Fibroblast of mammary gland (primary cell): ENCODE measurements at places on chromosomes 4 and X.

DNA sequence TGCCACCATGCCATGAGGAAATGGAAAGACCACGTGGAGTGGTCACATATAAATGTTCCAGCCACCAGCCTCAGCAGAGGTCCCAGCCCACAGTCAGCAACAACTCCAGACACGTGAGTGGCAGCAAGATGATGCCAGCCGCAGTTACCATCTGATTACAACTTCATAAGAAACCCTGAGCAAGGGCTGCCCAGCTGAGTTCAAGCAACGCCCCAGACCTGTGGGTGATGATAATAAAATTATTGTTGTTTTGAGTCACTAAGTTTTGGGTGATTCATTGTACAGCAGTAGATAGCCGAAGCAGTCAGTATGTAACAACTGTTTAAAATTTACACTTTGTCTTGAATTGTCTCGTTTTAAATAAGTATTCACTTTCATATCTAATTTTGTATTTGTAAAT, 5.8 kb upstream of the CCNG2 start:
- peak; percentile 16 for DNase-seq

DNA sequence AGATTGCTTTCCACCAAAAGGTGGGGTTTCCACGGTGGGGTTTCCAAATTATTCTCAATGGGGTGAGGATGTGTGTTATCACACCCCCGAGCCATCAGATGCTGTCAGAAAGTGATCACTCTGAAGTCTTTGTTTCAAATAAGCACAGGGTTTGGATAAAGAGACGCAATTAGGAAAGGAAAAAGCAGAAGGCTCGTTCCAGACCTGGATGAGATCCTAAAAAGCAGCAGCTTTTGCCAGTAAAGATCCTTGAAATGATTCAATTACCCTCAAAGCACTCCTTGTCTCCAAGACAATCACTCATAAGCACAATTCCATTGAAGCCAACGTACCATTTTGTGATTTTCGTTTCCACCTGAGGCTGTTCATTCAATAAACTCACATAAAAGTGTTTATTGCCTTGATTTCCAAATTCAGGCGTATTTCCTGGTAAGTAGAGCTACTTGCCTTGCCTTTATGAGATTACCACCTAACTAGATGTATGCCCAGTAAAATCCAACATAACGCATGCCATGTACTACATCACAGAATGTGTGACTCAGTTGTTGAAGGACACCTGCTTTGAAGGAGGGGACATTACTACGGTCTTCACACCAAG, 5.2 kb downstream of the F11 start:
- DNase-seq, result no peak

DNA sequence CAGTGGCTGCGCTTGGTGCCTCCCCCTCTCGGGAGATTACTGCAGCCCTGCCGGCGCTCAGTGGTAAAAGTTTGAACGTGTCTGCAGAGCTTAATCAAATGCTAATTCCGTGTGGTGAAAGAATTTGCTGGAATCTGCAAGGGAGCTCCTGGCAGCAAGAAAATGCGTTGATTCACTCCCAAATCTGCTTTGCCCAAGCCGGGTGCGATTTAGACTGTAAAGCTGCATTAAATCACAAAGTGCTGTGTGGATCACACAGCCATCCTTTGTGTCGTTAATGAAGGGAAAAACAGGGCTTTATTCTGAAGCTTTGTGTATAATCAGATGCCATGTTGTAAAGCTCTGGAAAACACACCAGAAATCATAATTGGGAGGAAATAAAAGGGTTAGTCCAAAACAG, 444.1 kb downstream of the BCOR start:
- no peak for DNase-seq

DNA sequence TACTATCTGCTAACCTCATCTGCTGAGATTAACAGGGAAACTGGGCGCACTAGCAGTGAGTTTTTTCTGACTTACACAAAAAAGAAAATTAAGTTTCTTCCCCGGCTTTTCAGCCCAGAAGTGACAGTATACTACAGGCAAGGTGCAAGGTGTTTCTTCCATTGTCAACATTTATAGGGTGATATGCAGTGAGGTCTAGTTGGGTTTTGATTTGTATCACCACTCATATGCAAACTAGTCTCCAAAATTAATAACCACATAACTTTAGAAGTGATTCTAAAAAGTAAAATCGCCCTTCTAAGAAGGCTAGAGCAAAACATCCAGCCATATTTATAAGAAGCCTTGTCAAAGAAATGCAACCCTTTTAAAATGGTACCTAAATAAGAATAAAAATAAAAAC, 640.1 kb downstream of the ARAP2 start:
- DNase-seq, result no peak

- no peak for DNase-seq
Measured at GRCh38 chr4:56748271-56748670, 67.2 kb upstream of the HOPX start.

DNA sequence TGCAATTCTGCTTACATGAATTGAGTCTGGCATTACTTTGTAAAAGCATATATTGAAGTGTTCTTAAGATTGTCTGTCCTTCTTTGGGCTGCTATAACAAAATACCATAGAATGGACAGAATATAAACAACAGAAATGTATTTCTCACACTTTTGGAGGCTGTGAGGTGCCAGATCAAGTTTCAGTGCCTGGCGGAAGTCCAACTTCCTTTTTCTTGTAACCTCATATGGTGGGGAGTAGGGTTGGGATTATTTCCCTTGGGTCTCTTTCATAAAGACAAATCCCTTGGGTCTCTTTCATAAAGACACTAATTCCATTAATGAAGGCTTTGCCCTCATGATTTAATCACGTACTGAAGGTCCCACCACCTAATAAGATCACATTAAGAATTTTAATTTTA, 199.3 kb upstream of the GRID2 start:
- DNase-seq, result no peak

- no peak for DNase-seq
Measured at GRCh38 chrX:40727093-40727492, 8.2 kb downstream of the MED14 start.

- no peak for DNase-seq
Measured at GRCh38 chr4:136680271-136680670, 852.0 kb downstream of the PCDH18 start.

DNA sequence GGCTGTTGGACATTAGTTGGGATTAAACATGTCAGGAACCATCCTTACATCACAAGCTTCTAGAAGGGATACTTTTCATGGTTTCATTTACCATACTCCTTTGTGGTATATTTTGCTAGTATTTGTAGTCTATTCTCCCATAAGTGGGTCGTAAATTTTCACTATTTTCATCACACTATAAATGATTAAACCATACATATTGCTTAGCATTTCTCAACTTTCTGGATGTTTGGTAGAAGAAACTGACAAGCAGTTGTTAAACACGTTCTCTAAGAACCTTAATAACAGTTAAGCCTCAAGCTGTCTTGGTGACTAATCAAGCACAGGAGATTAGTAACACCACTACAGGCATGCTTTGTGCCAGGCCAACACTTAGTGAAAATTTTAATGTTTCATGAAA, 375.5 kb downstream of the NAF1 start:
- DNase-seq, result no peak

- no peak for DNase-seq
Measured at GRCh38 chrX:34288782-34289181, 156.7 kb upstream of the FAM47A start.

- DNase-seq, result no peak
Measured at GRCh38 chr4:159291176-159291575, 188.3 kb downstream of the RAPGEF2 start.

DNA sequence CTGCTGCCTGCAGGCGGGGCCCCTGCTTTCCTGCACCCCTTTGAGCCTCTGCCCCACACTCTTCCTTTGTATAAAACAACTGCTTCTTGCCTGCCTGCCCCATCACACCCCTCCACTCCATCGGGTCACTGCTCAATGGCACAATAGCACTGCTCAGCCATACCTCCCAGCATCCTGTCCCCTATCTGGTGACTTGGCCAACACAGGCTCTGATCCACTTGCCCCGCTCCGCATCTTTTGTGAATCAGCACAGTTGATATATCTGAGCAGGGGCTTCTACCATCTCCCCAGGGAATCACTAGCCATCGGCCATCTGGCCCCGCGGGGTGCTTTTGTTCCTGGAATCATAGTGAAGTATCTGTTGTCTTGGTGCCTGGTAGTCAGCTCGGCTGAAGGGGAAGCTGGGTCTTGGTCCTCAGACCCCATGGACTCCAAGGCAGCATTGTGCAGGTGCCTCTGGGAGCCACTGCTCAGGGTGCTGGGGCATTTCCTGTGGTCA, 45.3 kb downstream of the MAP7D3 start:
- no peak for DNase-seq

DNA sequence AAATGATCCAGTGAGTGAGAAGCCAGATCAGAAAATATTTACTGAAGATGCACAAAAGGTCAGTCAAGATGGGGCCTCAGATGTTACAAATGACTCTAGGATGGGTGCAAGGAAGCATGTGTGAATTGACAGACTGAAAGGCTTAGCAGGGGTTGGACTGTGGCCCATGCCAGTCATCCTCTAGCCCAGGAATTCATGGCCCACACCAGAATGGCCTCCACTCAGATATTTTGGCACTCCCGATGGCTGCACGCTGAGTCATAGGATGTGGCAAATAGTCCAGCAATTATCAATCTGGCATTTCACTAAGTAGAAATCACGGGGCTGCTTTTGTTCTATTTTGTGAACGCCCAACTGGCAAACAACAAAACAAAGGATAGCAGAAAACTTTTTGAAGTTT, 406.5 kb downstream of the IQCM start:
- DNase-seq, result peak; percentile 91

DNA sequence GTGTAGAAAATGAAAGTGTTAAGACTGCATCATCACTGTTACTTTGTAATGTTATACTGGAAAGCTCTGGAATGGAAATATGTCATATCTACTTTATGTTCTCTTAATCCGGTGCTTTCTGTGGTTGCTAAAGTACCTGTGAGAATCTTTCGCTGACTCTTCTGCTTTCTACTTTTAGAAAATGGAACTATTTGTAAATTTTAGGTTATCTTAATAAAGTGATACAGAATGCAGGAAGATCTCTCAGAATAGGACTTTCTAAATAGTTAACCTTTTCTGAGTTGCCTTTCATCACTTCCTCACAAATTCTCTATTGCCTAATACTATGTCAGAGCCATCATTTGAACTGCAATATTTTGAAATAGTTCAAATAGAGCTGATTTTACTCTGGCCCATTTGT, 69.3 kb downstream of the BMP2K start:
- DNase-seq, result peak; percentile 12

- no peak for DNase-seq
Measured at GRCh38 chr4:108581083-108581482, 39.3 kb upstream of the RPL34 start.

DNA sequence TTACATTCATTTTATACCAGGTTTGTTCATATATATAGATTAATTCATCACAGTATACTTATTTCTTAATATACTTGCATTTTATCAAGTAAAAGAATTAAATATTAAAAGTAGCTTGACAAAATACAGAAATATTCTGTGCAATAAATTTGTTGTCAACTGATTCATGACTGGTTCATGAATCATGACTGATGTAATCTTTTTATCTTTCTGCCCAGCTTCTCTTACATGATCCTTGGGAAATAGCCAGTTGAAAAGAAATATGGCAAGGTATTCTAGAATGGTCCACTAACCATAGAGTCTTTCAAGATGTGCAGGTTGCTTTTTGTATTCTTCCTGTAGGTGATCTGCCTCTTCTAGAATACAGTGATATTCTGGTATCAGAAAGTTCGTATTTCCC, 4.2 kb upstream of the CCNA2 start:
- DNase-seq, result peak; percentile 67

GRCh38 chr4:55138367-55138766, 13.0 kb upstream of the KDR start:
- no peak for DNase-seq

- no peak for DNase-seq
Measured at GRCh38 chrX:35829501-35829900, 31.4 kb downstream of the MAGEB16 start.

DNA sequence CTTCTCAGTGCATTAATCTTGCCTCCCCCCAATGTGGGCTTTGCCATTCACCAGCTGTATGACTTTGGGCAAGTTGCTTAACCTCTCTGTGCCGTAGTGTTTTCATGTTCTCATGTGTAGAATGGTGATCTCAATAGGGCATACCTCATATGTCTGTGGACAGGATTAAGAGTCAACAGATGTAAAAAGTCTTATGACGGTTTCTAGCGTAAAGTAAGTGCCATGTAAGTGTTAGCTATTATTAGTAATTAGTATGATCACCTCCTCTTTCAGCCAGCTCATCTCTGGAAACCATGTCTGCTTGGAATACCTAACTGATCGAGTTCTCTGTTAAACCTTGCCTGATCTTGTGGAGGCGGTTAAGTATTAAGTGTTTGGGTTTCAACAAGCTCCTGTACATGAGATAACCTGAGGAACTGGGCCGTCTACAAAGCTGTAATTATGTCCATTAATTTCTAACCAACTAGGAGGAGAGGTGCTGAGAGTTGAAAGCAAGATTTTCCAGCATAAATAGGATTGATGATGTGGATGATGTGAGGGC, 66.3 kb downstream of the TSC22D3 start:
- no peak for DNase-seq

DNA sequence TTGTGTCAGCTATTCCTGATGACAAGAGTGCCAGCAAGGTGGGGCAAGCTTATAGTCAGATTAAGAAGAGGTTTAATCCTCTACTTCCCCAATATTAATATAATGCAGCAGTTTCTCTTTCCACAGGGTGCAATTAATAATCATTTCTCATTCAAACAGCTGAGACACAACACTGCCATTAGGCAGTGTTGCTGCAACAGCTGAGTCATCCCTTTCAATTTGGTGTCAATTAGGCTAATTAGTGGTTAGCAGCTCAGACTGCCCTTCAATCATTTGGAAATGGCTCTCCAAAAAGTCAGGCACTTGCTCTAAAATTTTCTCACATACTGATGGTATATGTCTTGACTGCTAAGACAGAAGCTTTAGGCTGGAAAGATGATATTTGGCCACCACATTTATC, 265.7 kb upstream of the FAM241A start:
- DNase-seq, result no peak

GRCh38 chrX:111410590-111411078, 1.4 kb downstream of the DCX start:
- no peak for DNase-seq

DNA sequence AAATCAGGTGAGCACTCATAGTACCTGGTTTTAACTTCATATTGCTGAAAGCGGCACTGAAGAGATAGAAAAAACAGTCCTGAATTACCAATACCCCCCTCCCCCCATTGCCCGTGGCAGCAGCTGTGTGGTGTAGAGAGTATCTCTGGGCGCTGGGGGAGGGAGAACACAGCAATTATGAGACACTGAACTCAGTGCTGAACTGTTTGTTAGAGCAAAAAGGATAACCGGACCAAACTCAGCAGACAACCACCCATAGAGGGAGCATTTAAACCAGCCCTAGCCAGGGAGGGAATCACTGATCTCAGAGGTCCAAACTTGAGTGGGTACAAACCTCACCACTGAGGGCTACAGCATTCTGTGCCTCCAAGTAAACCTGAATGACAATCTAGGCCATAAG, 457.4 kb upstream of the TEX13C start:
- DNase-seq, result no peak

- DNase-seq, result no peak
Measured at GRCh38 chr4:36183232-36183631, 61.1 kb downstream of the ARAP2 start.

GRCh38 chr4:169030562-169030982, 20.5 kb upstream of the CBR4 start:
- DNase-seq, result peak; percentile 49
